Activated CD4-positive, alpha-beta T cell treated with anti-CD3 and anti-CD28 coated beads, Interleukin-2, amount 10 ng/mL, durations not matched to agents 7 days and 5 days (primary cell): ENCODE measurements at places on chromosomes 3 and 15. TPM values are rescaled to one million over a fixed set of nuclear protein-coding genes. Genes with fewer than 3 reads are reported as not detected.
A peak's percentile ranks its signal among the peaks of the same experiment; 100 is the strongest.

DNA sequence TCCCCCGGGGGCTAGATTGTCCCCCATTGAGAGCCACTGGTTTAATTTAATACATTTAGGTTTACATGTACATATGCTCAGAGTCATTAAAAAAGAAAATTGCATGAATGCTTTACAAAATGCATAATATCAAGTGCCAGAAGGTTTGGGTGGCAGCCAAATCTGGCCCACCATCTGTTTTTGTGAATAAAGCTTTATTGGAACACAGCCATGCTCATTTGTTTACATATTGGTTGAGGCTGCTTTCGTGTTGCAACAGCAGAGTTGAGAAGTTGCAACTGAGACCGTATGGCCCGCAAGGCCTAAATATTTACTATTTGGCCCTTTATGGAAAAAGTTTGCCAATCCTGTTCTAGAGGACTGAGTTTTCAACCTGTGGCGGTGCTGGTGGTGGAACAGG, 32.1 kb upstream of the RGMA start:
- no peak for DNase-seq
- H3K27me3 ChIP-seq, result peaks cover 3% of the 10 kb centered on the region
- H3K36me3 ChIP-seq, result no peaks in the 10 kb centered on the region

DNA sequence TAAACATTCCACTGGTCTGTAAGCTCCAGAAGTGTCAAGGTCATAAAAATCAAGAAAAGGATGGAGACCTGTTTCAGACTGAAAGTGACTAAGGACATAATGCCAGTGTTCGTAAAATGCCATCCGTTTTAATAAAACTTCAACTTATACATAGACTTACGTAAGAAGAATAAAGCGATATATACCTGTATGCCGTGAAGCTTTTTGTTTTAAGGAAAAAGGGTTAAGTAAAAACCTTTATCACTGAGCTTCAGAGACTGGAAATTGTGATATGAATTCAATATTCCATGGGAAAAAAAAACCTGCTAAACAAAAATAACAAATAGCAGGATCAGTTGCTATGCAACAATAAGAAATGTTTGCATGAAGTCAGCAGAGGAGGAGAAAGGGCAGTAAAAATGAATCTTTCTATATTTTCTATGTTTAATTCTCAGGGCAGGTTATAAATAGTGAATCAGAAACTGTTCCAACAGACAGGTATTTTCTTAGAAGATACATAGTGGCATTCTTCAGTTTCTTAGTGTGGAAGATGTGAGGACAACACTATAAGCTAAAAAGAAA, 42.5 kb downstream of the CHSY1 start:
- peaks cover 85% of the 10 kb centered on the region for H3K4me1 ChIP-seq
- H3K27ac ChIP-seq, result no peak overlapping the region
- peaks cover 31% of the 10 kb centered on the region for H3K36me3 ChIP-seq
- H3K27me3 ChIP-seq, result no peaks in the 10 kb centered on the region
- no peak overlapping the region for H3K4me3 ChIP-seq

- no peak for DNase-seq
- peaks cover 6% of the 10 kb centered on the region for H3K36me3 ChIP-seq
- H3K27ac ChIP-seq, result no peak overlapping the region
- no peak overlapping the region for H3K4me3 ChIP-seq
- H3K27me3 ChIP-seq, result no peaks in the 10 kb centered on the region
Observed at GRCh38 chr3:113329757-113330156, 111.5 kb downstream of the CFAP44 start.

DNA sequence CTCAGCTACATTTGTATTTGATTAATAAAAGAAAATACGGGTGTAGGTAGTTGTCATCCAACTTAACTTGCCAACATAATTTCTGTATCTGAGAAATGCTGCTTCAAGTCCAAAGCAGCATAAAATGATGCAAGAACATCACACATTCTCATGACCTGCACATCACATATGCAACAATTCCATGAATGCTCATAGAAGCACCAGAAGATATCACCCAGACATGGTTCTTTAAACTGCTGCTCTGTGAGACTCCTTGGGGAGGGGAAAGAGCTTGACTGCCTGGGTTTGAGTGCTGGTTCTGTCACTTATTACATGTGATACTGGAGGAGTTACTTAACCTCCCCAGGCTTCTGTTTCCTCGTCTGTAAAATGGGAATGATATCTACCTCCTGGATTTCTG, 39.4 kb downstream of the CHST14 start:
- DNase-seq, result no peak
- H3K4me1 ChIP-seq, result peaks cover 27% of the 10 kb centered on the region
- peaks cover 65% of the 10 kb centered on the region for H3K27me3 ChIP-seq
- no peaks in the 10 kb centered on the region for H3K36me3 ChIP-seq
- no peak overlapping the region for H3K27ac ChIP-seq

DNA sequence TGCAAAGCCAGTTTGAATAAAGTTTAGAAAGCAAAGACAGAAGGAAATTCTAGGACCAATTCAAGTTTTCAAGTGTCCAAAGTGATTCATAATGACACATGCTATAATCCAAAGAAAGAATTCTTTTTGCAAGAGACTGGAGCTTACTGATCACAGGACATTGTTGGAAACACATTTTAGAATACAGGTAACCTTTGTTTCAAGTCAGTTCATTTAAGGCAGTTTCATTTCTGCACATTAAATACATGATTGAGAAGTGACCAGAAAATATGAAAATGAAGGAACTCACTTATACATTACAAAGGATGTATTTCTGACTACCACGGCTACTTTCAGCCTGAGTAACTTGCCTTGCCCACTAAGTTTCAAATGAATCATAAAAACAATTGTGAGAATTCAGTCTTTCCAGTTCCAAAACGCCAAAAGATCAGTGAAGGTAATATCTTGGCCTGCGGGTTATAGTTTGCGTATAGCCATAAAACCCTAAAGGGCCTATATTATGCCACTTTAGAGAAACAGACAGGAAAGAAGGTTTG, 48.7 kb downstream of the PRICKLE2 start:
- no peak for DNase-seq
- no peak overlapping the region for H3K27ac ChIP-seq
- peaks cover 3% of the 10 kb centered on the region for H3K27me3 ChIP-seq
- no peaks in the 10 kb centered on the region for H3K36me3 ChIP-seq

- H3K36me3 ChIP-seq, result no peaks in the 10 kb centered on the region
- no peak overlapping the region for H3K4me3 ChIP-seq
- no peaks in the 10 kb centered on the region for H3K27me3 ChIP-seq
- no peaks in the 10 kb centered on the region for H3K4me1 ChIP-seq
Observed at GRCh38 chr3:25113891-25114290, 314.2 kb upstream of the RARB start.

DNA sequence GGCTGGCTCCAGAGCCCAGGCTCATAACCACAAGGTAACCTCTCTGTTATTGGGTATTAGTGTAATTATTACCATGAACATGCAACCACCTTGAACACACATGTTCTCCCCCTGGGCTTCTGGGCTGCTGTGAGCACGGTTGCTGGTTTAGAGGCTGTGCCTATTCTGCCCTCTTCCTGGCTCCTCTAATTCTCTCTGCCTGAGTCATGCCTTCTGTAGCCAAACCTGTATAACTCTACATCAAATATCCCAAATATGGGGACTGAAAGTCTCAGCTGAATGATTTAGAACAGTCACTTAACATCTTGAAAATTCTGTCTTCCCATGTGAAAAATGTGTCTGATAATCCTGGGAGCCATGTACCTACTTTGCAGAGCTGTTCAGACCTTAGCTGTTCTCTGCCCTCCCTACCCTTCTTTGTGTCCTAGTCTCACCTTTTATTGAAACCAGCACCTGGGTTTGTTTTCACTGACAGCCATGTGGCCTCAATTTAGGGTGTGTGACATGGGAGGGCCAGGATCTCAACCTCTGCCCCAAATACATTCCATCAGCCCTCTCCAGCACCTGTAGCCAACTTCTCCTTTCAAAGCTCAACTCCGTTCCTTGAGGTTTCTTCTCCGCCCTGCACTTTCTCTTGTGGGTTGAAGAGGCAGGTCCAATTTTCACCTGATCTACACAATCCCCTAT, 60.7 kb downstream of the PDZRN3 start:
- H3K27ac ChIP-seq, result no peak overlapping the region
- DNase-seq, result no peak
- H3K4me1 ChIP-seq, result no peaks in the 10 kb centered on the region
- no peaks in the 10 kb centered on the region for H3K36me3 ChIP-seq

DNA sequence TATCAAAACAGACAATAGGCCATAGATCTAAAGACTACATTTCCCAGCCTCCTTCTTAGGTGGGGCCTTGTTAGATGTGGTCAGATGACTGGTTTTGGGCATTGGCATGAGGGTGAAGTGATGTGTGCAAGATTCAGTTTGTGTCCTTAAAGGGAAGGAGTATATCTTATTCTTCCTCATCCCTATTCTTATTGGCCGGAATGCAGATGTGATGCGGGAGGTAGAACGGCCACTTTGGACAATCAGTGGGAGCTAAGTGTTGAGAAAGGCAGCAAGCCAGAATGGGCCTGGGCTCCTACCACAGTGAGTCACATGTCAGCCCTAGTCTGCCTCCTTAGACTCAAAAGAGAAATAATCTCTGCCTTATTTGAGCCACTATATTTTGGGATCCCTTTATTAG, 89.8 kb upstream of the MEX3B start:
- H3K4me1 ChIP-seq, result no peaks in the 10 kb centered on the region
- H3K27ac ChIP-seq, result no peak overlapping the region
- no peak overlapping the region for H3K4me3 ChIP-seq
- no peak for DNase-seq
- H3K27me3 ChIP-seq, result no peaks in the 10 kb centered on the region
- H3K36me3 ChIP-seq, result peaks cover 28% of the 10 kb centered on the region

GRCh38 chr3:128180913-128181312, 27.6 kb downstream of the EEFSEC start:
- peaks cover 14% of the 10 kb centered on the region for H3K4me1 ChIP-seq
- no peaks in the 10 kb centered on the region for H3K27me3 ChIP-seq
- no peak for DNase-seq
- no peak overlapping the region for H3K27ac ChIP-seq
- H3K4me3 ChIP-seq, result no peak overlapping the region

DNA sequence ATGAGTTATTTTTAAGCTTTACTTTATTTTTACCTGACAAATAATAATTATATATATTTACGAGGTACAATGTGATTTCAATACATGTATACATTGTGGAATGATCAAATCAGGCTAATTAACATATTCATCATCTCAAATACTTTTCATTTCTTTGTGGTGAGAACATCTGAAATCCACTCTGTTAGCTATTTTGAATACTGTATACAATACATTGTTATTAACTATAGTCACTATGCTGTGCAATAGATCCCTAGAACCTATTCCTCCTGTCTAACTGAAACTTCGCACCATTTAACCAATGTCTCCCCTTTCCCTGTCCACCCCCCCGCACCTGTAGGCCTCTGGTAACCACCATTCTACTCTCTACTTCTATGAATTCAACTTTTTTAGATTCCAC, 7.9 kb upstream of the SPPL2A start:
- H3K4me3 ChIP-seq, result no peak overlapping the region
- no peak overlapping the region for H3K27ac ChIP-seq
- H3K27me3 ChIP-seq, result no peaks in the 10 kb centered on the region
- peaks cover 4% of the 10 kb centered on the region for H3K4me1 ChIP-seq
- no peak for DNase-seq

- H3K27ac ChIP-seq, result peak overlapping the region; percentile 32
- no peak overlapping the region for H3K4me3 ChIP-seq
- H3K27me3 ChIP-seq, result no peaks in the 10 kb centered on the region
Observed at GRCh38 chr15:51846463-51847230, 17.2 kb downstream of the TMOD3 start.

GRCh38 chr15:61070111-61070901, 158.8 kb downstream of the RORA start:
- H3K36me3 ChIP-seq, result no peaks in the 10 kb centered on the region
- H3K27ac ChIP-seq, result no peak overlapping the region
- H3K27me3 ChIP-seq, result peaks cover 27% of the 10 kb centered on the region

GRCh38 chr15:90047956-90048575, 46.9 kb downstream of the ZNF710 start:
- no peaks in the 10 kb centered on the region for H3K36me3 ChIP-seq
- no peak overlapping the region for H3K27ac ChIP-seq

DNA sequence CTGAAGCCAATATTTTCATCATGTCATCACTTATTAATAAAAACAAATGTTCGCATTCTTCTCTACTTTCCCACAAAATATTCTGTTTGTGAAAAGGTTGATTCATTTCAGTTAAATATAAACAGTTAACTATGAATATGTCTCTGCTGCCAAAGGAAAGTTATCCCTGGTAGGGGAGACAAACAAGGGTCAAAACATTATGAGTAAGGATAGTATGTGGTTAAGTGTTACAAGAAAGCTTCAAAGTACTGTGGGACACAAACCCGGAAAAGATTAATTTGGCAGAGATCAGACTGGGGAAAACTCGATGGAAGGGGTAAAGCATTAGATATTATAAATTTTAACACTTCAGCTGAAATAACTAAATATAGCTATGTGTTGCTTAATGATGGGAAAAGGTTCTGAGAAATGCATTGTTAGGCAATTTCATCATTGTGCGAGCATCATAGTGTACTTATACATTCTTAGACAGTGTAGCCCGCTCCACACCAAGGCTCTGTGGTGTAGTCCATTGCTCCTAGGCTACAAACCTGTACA, 436.5 kb upstream of the TBL1XR1 start:
- DNase-seq, result no peak
- no peaks in the 10 kb centered on the region for H3K27me3 ChIP-seq
- no peak overlapping the region for H3K4me3 ChIP-seq
- no peaks in the 10 kb centered on the region for H3K36me3 ChIP-seq

GRCh38 chr3:49428752-49429080, 408 bp downstream of the NICN1 start:
- H3K36me3 ChIP-seq, result peaks cover 12% of the 10 kb centered on the region
- peaks cover 36% of the 10 kb centered on the region for H3K4me1 ChIP-seq

CADPS gene
- not detected for total RNA-seq

C15orf62 gene
- total RNA-seq, result 1.0 TPM

NME9 gene
- not detected for total RNA-seq

SEMA5B gene
- total RNA-seq, result not detected

SLC26A6 gene
- 45.7 TPM for total RNA-seq

TMEM212 gene
- total RNA-seq, result not detected

TRPM1 gene
- not detected for total RNA-seq

TUSC7 gene
- total RNA-seq, result not detected

WNT5A gene
- total RNA-seq, result not detected

SENP5 gene
- 31.1 TPM for total RNA-seq
